Stimulated activated CD8-positive, alpha-beta memory T cell treated with anti-CD3 and anti-CD28 coated beads, Interleukin-12 subunit alpha, Interleukin-12 subunit beta, amount 100 ng/mL, for 4 hours (primary cell): ENCODE measurements at places on chromosomes 6 and 20.

GRCh38 chr6:135181333-135182070, 394 bp downstream of the MYB start:
- DNase-seq, result no peak

DNA sequence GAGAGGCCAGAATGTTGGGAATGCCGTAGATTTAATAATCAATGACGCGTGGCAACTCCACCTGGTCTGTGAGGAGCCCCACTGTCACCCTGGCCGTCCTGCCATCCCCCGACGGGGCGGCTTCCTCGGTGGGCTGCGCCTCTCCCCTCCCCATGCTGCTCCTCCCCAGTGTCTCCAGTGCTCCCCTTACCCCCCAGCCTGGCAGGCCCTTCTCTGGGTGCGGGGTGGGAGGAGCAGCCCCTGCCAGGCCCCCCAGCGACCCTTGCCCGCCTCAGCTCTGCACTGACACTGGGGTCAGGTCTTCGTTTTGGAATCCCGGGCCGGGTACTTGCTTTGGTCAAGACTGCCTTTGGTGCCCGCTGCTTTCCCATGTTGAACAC, 82.3 kb upstream of the FRMD1 start:
- no peak for DNase-seq

DNA sequence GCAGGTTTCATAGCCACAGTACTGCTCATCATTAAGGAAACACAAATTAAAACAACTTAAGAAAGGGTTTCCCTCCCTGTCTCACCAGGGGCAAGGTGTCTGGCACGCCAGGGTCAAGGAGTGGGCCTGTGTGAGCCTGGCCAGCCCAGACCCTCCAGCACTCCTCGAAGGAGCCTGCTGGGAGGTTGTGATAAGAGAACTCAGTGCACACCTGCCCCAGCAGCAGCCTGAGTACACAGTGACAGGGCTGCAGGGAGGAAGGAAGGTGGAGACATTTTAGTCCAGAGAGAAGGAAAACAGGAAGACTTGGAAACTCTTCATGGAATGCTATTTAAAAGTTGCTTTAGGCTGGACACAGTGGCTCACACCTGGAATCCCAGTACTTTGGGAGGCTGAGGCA, 14.1 kb downstream of the NINL start:
- DNase-seq, result no peak

DNA sequence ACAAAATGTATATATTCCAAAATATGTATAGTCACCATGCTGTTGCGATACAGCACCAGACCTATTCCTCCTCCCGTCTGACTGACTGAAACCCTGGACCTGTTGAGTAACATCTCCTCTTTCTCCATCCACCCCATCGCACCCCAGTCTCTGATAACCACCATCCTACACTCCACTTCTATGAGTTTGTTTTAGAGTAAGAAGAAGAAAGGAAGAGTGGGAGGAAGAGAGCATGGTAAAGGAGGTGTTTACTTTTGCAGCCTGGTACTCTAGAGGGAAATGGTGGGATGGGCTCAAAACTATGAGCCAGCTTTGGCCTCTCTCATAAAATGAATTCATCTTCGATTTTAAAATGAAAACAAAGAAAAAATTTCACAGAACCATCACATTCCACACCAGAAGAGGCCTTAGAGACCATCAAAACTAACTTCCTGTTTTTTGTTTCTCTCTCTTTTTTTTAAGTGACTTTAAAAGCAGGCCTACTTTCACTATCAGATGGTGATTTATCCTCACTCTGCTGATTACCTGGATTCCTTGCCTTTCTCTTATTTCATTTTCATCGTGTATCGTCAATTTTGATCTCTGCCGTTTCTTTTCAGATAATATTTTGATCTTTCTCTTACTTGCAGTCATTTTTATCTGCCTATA, 16.8 kb upstream of the FUCA2 start:
- no peak for DNase-seq

DNA sequence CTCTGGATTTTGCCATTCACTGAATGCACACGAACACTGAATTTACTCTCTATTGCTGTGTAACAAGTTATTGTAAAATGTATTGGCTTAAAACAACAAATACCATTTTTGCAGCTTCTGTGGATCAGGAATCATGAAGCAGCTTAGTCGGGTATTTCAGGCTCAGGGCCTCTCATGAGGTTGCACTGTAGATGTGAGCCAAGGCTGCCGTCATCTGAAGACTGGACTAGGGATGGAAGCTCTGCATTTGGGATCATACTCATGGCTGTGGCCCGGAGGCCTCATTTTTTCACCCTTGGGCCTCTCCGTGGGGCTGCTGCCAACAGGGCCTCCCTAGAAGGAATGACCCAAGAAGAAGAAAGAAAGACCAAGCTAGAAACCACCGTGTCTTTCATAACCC, 492.4 kb upstream of the CDH4 start:
- DNase-seq, result no peak

- DNase-seq, result no peak
Observed at GRCh38 chr6:79668381-79668780, 37.3 kb downstream of the SH3BGRL2 start.

GRCh38 chr6:79167931-79168694, 66.4 kb downstream of the HMGN3 start:
- no peak for DNase-seq

GRCh38 chr6:80179695-80180094, 73.2 kb downstream of the BCKDHB start:
- no peak for DNase-seq

GRCh38 chr20:32975698-32976674, 28.2 kb downstream of the SUN5 start:
- no peak for DNase-seq

GRCh38 chr6:110652520-110652919, 162.7 kb downstream of the CDK19 start:
- no peak for DNase-seq

- peak; percentile 25 for DNase-seq
Observed at GRCh38 chr20:33291830-33292355, 8.9 kb downstream of the BPIFB1 start.

DNA sequence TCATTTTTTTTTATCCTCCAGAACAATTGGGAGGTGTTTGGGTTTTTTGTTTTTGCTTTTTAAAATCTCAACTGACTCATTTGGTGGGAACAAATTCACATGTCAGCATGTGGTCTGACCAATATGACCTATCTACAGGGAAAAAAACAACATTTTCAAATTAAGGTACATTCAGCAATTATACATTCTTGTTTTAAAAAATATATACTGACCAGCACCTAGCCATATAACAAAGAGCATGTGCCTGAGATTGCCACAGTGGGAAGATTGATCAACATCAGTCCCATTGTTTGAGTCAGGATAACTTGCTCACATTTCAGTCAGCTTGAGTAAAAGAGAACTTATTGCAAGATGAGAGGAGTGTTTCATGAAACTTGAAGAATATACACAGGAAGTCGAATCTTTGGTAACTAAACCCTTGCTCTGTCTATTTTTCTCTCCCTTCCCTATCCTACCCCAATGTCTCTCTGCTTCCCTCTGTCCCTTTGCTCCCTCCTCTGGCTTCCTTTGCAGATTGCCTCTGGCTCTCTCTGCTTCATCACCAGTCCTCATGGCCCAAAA, 163.2 kb upstream of the TAB2 start:
- no peak for DNase-seq

GRCh38 chr6:147870506-147871110, 362.1 kb downstream of the SAMD5 start:
- DNase-seq, result no peak

DNA sequence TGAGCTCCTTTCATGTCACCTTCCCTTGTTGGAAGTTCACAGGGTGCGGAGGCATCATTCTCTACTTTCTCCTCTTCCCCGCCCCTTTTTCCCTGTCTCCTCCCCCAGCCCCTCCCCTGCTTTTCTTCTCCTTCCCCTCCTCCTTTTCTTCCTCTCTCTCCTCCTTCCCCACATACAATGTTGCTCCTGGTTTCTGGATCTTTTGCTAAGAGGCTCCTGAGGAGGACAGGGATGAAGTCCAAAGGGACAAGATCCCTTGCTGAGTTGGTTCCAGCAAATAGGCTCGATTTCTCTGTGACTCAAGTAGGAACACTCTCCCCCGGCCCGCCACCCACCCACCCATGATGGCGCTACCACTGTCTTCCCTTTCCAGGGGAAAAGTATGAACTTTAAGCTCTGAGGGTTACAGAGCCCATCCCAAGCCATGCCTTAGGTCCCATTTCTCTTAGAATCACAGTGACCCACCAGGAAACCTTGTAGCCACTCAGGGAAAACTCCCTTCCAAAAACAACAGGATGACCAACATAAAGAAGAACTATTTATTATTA, 852 bp upstream of the TFEB start:
- DNase-seq, result no peak

DNA sequence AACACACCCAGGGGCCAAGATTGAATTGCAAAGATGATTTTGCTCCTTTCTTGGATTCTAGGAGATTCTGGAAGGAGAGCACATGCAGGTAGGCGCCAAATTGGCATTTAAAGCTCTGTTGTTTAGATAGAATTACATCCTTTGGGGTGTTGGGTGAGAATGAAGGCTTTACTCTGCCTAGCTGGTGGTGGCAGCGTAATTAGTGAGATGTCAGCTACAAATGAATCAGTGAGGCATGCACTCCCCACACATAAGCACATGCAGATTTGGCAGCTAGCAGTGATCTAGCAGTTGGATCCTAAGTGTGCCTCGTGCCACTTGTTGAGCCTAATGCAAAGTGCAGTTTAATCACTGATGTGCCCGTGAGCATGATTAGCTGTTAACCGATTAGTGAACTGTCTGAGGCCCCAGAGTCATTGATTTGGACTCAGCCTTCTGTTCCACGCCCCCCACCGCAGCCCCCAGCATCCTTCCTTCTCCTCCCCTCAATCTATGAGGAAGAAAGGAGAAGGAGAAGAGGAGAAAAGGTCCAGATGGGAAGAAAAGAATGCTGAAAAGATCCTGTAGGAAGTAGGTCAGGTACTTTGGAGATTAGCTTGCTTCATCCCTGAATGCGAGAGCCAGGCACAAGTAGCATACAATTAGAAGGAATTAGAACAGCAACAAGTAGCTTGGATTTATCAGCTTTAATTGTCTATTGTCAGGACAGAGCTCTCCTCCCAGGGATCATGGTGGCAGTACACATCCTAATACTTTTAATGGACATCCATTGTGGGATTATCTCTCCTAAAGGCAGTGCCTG, 6.0 kb upstream of the PRDM1 start:
- DNase-seq, result no peak

DNA sequence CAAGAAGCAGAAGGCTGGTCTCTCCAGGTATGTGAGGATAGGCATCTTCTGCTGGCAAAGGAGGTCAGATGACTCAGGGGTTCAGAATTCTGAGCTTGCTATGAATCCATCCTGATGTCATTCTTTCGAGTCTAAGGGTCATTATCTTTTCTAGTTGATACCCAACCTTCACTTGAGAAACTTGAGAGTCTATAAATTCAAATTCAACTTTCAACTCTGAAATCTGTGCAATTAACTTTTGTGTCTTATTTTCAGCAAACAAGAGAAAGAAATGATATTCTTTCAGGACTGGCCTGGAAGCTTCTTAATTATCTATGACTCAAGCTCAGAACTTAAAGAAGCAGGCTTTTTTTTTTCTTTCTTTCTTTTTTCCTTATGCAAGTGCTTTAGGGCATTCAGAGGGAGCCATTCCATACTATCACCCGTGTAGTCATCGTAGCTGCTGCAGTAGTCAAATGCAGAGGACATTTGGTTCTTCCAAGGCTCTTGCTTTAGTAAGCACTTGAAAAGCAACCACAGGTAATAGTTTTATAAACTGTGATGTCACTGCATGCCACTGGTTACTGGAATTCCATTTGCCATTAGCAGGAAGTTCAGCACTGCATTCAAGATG, 93.0 kb downstream of the ADTRP start:
- DNase-seq, result no peak

GRCh38 chr20:37856932-37857660, 45.8 kb upstream of the VSTM2L start:
- no peak for DNase-seq

DNA sequence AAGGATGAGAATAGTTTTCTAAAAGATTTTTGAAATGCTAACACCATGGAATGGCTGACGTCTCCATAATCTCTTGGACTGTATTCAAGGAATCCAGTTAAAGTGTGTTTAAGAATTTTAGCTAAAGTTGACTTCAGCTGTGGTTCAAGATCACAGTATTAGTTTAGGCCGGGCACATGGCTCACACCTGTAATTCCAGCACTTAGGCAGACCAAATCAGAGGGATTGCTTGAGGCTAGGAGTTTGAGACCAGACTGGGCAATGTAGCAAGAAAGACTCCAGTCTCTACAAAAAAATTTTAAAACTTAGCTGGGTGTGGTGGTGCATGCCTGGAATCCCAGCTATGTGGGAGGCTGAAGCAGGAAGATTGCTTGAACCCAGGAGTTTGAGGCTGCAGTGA, 68.2 kb downstream of the RFPL4B start:
- no peak for DNase-seq

GRCh38 chr6:11236076-11236750, 3.7 kb upstream of the NEDD9 start:
- DNase-seq, result no peak

GRCh38 chr20:19212469-19212815, at the start of gene SLC24A3:
SLC24A3 (plus strand) TSS chr20:19212642.
- DNase-seq, result no peak

- no peak for DNase-seq
Observed at GRCh38 chr20:63252284-63252711, 2.0 kb downstream of the NKAIN4 start.

- no peak for DNase-seq
Observed at GRCh38 chr6:125587666-125588632, 161.5 kb upstream of the HEY2 start.

- DNase-seq, result no peak
Observed at GRCh38 chr20:62463651-62464424, 12.0 kb downstream of the GATA5 start.

DNA sequence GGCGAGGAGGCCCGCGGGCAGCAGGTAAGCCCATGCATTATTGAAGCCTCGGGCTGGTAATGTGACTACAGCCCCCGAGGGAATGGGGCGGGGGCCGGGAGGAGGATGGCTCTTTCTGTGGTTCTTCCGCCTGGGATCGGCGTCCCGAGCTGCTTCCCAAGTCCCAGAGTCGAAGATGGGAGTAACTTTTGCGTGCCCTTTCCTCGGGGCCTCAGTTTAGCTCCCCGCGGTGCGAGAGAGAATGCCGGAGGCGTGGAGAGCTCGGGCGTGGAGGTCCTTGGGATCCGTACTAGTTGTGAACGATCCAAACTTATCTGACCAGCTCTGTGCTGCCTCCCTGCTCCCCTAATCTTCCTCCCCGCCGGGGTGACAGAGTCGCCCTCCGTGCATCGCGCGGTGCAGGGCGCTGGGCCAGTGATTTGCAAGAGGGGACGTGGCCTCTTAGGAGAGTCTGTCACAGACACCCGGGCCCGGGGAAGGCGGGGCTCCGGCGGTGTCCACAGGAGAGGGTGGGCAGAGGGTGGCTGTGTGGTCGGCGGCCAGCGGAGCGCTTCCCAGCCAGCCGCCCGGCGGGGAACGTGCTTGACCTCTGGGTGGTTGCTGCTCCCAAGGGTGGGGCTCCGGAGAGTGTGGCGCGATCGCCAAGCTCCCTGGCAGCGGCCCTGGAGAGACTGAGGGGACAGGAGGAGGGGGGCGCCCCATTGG, 815 bp downstream of the UTRN start:
- DNase-seq, result peak; percentile 24

DNA sequence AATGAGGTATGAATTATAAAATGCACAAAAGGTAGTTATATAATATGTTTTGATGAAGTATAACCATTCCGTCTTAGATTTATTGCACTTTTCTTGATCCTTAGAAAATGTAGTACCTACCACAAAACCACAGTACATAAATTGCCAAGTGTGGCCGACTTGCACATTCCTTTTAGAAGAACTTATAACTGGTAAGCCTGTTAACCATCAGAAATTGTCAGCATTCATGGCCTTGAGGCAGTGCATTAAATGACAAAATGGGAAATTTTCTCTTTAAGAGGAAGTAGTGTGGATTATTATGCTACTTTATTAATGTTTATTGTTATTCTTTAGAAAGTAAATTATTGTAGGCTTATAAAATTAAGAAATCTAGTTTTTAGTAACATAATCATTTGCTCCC, 29.6 kb downstream of the TAB2 start:
- no peak for DNase-seq
